ENCODE measurements at places on chromosomes 12 and 14.

GRCh38 chr14:64974563-64974962 is 2.4 kb upstream of the RAB15 start:
- DNase-seq: no peak

GRCh38 chr12:132285991-132286681 is 43.3 kb downstream of the GALNT9 start:
- no peak for DNase-seq

- no peak for DNase-seq
These were observed 175.8 kb upstream of the GRIN2B start for GRCh38 chr12:14157088-14157747.

DNA sequence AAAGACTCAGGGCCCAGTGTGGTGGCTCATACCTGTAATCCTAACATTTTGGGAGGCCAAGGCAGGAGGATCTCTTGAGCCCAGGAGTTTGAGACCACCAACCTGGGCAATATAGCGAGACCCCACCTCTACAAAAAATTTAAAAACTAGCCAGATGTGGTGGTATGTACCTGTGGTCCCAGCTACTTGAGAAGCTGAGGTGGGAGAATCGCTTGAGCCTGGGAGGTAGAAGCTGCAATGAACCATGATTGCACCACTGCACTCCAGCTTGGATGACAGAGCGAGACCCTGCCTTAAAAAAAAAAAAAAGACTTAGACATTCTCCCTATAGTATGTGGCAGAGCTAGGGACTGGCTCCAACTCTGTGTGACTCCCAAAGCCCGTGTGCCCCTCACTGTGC is 2.9 kb downstream of the UBE3B start:
- no peak for DNase-seq

- DNase-seq: no peak
These were observed 199.4 kb downstream of the SUDS3 start for GRCh38 chr12:118575730-118576129.

GRCh38 chr14:74942181-74942580 is 13.2 kb downstream of the PGF start:
- no peak for DNase-seq

- DNase-seq: no peak
These were observed 47.8 kb downstream of the GIT2 start for GRCh38 chr12:109948368-109948767.

DNA sequence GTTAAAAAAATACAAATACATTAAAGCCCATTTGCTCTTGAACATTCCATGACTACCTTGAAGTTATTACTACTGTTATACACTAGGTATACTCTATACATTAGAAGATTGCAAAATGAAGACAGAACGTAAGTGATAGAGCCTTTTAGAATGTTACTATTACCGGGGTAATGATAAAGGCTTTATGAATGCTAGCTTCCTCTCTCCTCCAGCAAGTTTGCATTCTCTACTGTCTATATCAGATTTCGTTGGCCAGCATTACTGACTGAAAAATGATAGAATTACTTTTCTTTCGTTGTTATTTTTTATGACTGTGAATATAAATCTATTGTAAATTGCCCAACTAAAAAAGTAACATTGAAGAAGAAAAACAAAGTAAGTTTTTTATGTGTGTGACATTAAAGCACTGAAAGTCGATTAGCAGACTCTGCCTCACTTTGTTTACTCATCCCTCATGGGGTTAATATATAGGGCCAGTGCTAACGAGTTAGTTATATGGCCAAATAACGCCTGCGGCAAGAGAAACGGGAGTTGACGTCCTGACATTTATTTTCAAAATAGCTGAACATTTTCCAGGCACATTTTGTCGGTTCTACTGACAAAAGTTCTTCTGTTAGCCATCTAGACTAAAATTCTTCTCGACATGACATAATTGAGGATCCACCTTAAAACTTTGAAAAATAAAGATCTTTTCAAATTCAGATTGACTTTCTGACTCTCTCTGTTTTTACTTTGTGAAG is 163.8 kb upstream of the KITLG start:
- no peak for DNase-seq

- DNase-seq: no peak
These were observed 30.4 kb upstream of the VWF start for GRCh38 chr12:6154730-6155459.

DNA sequence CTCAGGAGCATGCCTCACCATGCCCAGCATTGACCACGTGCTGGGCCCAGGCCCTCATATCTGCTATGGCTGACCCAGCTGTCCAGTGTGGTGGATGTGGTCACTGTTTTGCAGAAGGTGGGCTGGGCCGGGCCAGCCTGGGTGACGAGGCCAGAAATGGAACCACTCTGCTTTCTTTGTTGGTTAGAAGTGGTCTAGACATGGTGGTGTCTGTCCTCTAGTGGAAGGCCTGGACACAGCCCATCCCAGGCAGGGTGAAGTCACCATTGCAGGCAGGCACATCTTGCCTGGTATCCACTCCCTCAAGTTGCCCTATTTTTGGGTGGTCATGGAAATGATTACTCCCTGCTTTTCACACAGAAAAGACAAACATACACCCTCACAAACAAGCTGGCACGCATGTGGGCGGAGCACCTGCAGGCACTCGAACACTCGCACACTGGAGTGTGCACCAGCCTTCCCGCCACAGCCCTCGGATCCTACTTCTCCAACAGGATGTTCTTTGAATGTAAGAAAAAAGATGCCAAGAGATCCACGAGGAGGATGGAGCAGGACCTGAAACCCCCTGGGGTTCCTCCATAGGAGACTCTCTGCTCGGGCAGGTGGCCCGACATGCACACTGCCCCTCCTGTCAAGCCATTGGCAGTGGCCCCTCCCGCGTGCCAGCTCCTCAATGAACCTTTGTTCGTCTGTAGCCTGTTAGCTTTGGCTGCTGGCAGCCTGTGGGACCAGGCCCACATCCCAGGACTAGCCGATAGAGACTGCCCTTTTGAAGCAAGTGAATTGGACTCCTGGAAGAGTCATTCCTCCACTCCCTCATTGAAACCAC is 38.4 kb downstream of the MLXIP start:
- no peak for DNase-seq

GRCh38 chr12:112932485-112933128 is 5.7 kb upstream of the OAS3 start:
- no peak for DNase-seq

DNA sequence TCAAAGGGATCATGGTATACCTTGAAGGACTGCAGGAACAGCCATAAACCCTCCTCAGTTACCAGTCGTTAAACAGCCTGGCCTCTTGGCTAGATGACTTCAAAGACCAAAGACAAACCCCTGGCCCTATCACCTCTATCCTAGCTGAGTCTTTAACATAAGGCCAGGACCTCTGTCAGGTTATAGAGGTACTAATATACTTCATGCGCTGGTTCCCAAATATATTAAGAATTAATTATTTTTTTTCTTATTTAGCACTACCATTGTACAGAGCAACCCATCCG is 459.8 kb downstream of the RAD51B start:
- no peak for DNase-seq

GRCh38 chr14:95482627-95483308 is 33.7 kb downstream of the SYNE3 start:
- no peak for DNase-seq

DNA sequence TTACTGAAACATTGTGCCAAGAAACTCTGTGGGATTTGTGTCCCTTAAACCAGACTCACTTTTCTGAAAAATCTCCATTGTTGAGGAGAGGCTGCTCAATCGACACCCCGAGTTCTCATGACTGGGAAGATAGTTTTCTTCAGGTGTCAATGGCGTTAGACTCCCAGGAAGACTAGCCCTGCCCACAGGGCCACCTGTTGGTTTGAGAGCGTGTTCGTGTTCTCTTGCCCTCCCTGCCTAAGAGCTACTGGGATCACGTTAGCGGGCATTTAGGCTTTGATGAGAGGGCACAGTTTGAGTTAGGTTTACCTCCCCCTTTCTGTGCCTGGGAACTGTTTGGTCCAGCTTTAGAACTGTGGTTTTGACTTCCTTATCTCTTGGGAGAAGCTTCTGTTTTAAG is 10.7 kb upstream of the UNC119B start:
- no peak for DNase-seq

GRCh38 chr12:27838543-27839185 is 58.6 kb upstream of the MANSC4 start:
- DNase-seq: no peak

DNA sequence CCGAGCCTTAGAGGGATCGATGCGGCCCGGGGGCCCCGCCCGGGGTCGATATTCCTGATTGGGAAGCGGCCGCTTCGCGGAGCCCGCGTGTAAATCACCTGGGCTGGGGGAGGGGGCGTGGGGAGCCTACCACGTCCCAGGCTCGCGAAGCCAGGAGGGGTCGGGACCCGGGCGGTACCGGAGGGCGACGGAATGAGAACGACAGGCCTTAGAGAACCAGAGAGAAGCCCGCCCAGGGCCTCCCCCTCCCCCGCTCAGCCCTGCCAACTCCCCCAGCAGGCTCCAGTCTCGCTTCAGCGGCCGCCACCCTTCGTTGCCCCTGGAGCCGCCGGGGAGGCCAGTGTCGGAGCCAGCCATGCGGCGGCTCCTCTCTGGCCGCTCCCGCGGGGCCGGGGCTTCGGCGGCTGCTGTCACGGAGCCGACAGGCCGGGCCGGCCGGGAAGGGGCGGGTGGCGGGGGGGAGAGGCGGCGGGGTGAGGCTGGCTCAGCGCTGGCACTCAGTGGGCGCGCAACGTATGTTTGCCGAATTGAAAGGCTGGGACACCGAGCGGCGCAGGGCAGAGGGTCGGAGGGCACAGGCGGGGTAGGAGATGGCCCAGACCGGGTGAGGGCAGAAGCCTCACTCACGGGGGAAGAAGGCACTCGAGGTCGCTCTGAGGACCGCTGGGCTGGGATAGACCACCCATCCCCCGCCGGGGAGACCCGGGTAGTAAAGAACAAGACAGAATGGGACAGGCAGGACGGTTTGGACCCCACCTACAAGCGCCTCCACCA is 1.4 kb upstream of the DNAJC22 start:
- DNase-seq: no peak

GRCh38 chr12:85393606-85394005 is 113.6 kb downstream of the ALX1 start:
- DNase-seq: no peak

GRCh38 chr12:104653730-104654664 is 197.2 kb downstream of the CHST11 start:
- DNase-seq: no peak

DNA sequence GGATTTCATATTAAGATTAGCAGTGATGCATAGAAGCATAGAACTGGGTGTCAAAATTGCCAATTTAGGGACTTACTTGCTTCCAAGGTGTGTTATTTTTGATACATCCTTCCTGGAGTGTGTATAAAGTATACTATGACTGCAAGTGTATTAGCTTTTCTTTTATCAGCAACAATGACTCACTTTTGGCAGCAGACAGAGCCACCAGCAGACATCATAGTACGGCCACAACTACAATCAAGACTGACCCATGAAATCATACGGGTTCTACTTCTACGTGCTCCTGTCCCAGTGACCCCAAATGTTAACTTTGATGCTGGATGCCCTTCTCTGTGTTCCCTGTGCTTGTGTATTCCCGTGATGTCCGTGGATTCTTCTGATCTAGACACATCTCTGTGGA is 443.9 kb downstream of the TMEM132D start:
- no peak for DNase-seq

DNA sequence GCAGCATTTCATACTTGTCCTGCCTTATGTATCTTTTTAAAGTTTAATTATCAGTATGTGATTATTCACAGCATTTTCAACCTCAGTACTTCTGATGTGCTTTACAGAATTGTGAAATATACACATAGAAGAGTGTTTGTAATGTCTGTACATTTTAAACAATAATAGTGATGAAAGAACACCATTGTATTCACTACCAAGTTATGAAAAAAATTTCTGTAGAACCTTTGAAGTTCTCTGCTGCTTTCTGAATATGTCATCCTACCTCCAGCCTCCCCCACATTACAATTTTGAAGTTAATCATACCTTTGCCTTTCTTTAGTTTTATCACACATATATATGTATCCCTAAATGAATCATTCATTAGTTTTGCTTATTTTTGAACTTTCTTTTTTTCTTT is 24.8 kb downstream of the FRMD6 start:
- DNase-seq: no peak

DNA sequence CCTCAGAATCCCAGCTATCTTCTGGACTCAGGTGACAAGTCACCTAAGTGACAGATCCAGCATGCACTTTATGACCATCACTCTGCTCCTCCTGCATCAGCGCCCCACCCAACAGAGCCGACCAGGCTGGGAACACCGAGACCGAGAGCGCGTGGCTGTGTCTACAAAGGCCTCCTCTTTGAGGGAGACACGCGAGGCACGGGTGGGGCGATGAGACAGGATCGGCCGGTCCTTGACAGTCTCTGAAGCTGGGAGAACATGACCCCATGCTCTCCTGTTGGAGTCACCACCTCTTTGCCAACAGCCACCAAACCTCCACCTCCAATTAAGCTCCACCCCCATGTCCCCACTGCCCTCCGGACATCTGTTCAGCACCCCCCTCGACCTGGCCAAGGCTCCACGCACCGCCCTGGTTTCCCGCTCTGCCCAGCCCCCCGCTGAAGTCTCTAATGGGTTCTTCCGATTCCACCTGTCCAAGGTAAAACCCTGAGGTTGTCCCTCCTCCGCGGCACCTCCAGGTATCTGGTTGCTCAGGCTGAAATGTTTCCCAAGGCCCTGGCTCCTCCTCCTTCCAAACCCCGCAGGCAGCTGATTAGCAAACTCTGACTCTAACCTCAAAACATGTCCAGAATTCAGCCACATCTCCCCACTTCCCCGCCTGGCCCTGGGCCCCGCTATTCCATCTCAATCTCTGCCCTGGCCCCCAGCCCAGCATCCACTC is 31.5 kb downstream of the HSP90AA1 start:
- no peak for DNase-seq

DNA sequence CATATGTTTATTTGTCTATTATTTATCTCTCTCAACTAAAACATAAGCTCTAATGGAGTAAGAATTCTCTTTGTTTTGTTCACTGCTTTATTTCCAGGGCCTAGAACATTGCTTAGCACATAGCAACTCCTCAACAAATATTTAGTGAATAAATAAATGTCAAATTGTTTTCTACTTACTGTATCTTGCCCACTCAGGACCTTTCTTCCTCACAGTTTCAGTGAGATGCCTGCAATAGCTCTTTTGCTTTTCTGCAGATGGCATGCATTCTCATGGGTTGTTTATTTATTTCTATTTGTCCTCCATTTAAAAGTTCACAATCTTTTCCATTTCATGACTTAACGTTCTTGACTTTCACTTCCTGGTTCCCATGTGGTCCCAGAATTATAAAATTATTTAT is 94.9 kb upstream of the TTC7B start:
- no peak for DNase-seq

GRCh38 chr14:99718811-99719192 is 34.7 kb downstream of the CYP46A1 start:
- DNase-seq: no peak

DNA sequence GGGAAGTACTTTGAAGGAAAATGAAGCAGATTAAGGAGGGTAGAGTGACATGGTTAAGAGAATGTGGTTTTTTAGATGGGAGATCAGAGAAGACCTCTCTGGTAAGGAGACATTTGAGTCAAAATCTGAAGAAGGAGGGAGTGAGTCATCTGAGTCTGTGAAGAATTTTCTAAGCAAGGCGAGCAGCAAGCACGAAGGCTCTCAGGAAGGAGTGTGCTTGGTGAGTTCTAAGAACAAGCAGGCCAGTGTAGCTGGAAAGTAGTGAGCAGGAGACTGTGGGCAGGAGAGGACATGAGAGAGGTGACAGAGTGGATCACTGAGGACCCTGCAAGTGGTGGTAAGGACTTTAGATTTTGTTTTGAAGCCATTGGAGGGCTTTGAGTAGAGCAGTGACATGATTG is 76.3 kb upstream of the FUT8 start:
- DNase-seq: no peak

Data from dermis microvascular lymphatic vessel endothelial cell (primary cell).